ENCODE measurements at places on chromosomes 12 and 14.

DNA sequence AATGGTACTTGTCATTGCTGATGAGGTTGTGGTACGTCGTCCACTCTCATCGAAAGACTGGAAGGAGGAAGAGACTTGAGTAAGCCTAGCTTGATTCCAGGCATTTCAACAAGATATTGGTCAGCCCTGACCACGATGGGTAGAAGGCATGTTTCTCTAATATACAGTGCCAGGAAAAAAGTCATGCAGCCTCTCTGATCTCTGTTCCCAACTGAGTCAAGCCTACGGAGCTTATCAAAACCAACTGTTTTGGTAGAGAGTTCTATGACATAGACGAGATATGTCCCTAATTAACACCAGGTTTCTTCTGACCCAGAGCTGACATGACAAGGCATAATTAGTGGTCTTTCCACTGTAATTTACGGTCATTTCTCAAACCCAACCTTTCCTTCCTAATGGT is 58.5 kb downstream of the NIN start:
- DNase-seq: no peak

DNA sequence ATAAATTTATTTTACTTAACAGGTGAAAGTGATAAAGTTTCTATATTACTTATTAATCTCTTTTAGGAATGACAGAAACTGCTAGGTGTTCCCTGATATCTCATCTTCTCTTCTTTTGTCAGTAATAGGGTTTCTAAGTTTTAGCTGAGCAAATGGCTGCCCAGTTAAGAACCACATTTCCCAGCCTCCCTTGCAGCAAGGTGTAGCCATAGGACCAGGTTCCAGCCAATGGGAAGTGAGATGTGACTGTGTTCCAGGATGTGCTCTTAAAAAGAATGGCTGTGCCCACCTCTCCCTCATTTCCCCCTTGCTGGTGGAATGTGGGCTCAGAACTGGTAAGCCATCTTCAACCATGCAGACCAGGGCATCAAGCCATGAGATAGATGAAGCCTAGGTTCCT is 165.6 kb downstream of the HELB start:
- DNase-seq: no peak

DNA sequence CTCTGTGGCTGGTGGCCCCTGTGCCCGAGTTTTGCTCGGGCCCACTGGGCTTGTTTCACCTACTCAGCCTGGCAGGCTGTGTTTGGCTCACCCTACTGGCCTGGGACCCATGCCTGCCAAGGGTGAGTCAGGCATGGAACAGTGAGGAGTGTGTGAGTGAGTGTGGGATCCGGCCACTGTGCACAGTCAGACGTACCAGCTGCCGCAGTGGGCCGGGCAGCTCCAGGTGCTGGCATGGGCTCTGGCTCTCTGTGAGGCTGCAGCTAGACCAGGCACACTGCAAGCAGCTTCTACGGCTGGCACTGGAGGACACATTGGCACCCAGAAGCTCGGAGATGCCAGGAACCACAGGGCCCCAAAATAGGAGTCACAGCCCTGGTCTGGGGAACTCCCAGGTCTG is 40.6 kb downstream of the HSD17B6 start:
- no peak for DNase-seq

- DNase-seq: no peak
Measured at GRCh38 chr12:70638639-70639360, 1.6 kb upstream of the PTPRB start.

DNA sequence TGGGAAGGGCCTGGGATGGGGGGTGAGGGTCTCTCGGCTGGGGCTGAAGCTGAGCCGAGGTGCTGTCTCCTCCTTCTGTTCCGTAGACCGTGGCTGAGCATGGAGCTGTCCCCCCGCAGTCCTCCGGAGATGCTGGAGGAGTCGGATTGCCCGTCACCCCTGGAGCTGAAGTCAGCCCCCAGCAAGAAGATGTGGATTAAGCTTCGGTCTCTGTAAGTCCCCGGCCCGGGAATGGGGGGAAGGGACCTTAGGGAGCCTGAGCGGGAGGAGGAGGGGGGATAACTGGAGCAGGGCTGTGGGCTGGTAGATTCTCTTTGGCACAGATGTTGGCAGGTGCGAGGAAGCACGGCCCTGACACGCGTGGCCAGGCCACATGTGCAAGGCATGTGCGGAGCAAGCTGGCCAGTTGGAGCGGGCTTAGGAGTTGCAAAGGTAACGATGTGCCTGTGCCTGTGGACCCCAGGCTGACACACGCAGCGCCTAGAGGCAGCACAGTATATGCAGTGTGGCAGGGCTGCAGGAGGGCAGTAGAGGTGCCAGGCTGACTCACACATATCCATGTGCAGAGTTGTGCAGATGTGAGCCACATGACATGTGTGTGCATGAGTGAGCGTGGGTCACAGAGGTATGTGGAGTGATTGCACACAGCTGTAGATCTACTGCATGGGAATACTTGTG is 512 bp downstream of the PDE1B start:
- DNase-seq: no peak

GRCh38 chr12:9143929-9144729 is 28.4 kb upstream of the A2M start:
- no peak for DNase-seq

DNA sequence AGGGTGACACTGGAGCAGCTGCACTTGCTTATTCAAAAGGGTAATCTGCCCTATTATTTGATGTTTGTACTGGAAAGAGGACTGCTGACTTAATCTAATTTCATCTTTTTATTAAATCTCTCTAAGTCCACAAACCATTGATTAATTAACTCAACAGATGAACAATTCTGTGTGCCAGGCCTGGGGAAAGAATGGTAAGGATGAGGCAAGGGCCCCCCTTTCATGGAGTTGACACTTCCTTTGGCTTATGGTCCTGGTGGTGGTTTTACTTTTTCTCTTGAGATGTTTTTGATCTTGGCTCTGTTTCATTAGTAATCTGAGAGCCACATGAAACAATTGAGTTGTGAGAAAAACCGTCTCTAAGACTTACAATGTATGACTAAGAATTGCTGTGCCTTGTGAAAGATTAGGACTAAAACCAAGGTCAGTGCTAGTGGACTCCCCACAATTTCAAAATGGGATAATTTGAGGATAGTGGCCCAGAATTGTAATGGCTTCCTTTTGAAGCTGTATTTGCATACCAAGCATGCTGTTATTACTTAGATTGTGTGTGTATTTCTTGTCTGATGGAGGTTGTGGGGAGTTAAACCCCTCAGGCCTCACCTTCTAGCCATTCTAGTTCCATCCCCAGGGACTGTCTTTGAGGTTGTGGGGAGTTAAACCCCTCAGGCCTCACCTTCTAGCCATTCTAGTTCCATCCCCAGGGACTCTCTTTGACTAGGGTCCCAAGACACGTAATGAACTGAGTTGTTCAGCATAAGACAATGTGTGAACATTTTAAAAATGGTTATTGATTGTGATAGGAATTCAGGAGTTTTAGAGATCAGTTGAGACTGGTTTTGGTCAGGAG is 52.5 kb upstream of the EVL start:
- DNase-seq: no peak

DNA sequence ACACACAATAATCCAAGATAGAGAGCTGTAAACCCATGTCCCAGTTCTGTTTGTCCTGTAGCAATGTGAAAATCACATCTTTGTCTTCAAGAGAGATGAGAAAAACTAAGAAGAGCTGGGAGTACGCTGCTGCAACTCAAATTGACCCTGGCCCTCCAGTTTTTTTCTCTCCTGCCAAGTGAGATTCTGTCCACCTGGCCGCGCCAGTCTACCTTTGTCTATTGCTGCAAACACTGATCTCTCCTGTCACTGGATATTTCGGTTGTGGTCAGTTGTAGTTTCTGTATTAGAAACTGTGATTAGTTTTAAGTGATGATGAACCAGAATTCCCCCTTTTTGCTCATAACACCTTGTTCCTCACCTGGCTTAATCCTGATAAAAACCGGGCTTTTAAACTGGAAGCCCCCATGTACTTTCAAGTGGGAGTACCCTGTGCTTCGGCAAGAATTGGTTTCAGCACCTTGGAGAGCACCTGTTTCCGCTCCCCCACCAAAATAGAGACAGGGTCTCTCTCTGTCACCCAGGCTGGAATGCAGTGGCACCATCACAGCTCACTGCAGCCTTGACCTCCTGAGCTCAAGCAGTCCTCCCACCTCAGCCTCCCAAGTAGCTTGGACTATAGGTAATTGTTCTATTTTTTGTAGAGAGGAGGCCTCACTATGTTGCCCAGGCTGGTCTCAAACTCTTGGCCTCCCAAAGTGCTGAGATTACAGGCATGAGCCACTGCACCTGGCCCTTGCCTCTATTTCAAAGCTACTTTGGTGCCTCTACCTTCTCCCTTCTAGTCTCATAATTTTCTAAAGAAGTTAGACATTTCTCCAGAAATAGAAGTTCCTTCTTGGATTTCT is 156.8 kb downstream of the PHETA1 start:
- DNase-seq: no peak

GRCh38 chr14:23831596-23831995 is 122.0 kb upstream of the DHRS4 start:
- no peak for DNase-seq

GRCh38 chr14:96629558-96630222 is 127.5 kb downstream of the PAPOLA start:
- DNase-seq: no peak

DNA sequence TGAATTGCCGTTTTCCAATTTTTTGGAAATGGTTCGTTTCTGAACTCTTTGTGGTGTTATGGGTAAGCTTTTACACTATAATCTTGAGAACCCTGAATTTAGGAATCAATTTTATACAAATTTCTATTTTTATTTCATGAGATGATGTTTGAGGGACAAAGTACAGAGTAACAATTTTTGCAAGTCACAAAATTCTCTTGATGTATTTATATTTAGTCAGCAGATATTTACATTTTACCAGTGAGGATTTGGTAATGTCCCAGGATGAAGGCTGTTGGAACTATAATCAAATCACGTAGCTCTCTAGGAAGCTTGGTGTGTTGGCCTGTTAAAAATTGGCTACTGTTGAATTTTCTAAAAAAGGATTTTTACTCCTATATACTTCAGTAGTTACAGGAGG is 24.2 kb downstream of the GPATCH2L start:
- DNase-seq: no peak

- no peak for DNase-seq
Measured at GRCh38 chr12:38809832-38810231, 95.6 kb downstream of the CPNE8 start.

DNA sequence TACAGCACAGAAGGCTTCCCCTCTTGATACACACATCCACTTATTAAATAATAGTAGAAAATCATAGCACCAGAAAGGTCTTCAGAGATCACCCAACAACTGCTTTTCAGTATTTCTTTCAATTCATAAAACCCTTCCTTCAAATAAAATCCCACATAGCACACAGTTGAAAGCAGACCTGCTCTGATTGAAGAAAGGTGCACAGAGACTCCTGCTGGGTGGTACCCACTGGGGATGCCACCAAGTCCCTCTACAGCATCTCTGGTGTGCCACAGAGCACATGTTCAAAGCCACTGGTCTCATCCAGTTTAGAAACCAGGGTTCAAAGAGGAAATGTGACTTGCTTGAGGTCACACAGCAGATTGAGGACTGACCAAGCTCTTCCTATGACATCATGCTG is 427.5 kb downstream of the BCL11B start:
- DNase-seq: no peak
